ENCODE measurements at places on chromosomes 12 and 14.

DNA sequence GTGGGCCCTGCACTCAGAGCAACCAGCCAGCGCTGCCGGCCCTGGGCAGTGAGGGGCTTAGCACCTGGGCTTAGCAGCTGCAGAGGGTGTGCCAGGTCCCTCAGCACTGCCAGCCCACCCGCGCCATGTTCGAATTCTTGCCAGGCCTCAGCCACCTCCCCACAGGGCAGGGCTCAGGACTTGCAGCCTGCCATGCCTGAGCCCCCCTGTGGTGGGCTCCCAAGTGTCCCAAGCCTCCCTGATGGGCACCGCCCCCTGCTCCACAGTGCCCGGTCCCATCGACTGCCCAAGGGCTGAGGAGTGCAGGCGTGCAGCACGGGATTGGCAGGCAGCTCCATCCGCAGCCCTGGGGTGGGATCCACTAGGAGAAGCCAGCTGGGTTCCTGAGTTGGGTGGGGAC lies 98.0 kb upstream of the NID2 start:
- no peak for DNase-seq

DNA sequence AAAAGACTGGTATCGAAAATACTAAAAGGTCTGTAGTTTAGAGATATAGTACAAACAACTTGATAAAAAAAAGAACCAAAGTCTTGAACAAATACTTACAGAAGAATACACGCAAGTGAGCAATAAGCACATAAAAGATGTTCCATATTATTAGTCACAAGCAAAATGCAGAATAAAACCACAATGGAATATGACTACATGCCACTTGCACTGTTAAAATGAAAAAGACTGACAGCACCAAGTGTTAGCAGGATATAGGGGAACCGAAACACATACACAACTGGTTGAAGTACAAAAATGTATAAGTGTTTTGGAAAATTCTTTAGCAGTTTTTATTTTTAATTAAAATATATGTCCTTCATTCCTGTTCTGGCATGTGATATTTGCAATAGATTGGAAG lies 3.6 kb downstream of the CLEC2A start:
- DNase-seq, result no peak

- no peak for DNase-seq
Observed at GRCh38 chr12:65816086-65816485, 8.2 kb upstream of the HMGA2 start.

GRCh38 chr12:81229759-81230158 lies 151.9 kb downstream of the ACSS3 start:
- no peak for DNase-seq

- no peak for DNase-seq
Observed at GRCh38 chr12:79128956-79129355, 264.4 kb downstream of the SYT1 start.

DNA sequence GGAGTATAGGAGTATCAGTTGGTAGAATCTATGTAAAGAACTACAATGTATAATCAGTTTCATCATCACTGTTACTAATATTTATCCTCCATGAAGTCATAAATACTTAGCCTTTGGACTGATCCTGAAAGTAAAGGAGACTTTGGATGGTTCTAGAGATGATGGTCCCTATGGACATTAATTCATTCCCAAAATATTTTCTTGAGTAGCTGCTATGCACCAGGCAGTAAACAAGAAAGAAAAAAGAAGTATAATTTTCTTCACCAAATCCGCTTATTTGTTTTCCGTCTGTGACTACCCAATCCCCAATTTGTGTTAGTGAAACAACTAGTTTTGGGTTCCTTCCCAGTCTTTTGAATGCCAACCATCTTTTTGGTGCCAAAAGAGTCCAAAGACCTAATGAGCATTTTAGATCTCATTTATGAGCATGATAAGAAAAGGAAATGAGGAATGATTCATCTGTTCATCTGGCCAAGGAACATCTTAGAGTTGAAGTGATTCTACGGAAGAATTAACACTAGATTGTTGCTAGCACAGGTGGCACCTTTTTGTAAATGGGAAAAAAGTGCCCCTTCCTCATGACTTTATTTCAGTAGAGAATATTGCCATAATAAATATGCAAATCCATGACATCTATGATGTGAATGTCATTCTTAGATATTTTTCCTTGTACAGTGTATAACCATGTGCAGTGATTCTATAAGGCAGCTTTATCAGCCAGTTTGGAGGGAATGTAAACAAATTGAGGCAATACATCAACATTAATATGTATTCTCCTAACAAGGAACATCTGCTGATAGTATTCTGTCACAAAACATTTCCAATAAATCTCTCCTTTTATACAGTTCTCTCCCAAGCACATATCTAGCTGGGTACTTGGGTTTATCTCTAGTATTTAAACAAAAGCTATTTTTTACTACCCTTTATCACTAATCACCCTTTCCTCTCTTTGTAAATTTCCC lies 85.1 kb upstream of the CCDC91 start:
- DNase-seq, result peak; percentile 54

DNA sequence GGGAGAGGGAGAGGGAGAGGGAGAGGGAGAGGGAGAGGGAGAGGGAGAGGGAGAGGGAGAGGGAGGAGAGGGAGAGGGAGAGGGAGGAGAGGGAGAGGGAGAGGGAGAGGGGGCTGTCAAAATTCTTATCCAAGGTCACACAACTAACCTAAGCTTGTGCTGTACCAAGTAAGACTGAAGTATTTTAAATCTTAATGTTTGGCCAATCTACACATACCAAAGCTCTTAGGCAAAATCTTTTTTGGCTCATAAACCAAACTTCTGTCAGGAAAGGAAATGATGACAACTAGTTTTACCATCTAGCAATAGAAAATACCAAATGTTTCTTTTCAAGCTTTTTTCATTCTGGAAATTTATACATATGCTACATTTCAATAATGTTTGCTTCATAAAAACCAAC lies 33.8 kb downstream of the CCDC38 start:
- DNase-seq, result peak; percentile 81

- DNase-seq, result no peak
Observed at GRCh38 chr12:111850526-111850925, 8.5 kb downstream of the MAPKAPK5 start.

- no peak for DNase-seq
Observed at GRCh38 chr12:43579206-43579605, 27.2 kb upstream of the ADAMTS20 start.

DNA sequence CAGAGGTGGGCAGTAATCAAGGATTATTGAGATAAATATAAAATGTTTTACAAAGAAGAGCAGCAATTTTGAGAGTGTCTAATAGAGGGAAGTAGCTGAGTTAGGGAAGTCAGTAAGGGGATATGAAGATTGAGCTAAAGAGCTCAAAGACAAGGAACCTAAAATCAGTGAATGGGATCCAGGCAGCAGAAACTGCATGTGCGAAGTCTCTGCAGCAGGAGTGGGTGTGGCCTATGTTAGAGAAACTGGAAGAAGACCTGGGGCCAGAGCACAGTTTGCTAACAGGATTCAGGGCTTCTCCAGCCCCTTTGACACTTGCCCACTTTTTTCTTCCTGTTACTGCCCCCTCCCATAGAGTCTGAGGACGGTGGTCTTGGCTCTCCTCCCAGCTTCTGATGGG lies 36.3 kb upstream of the PLXNC1 start:
- no peak for DNase-seq

DNA sequence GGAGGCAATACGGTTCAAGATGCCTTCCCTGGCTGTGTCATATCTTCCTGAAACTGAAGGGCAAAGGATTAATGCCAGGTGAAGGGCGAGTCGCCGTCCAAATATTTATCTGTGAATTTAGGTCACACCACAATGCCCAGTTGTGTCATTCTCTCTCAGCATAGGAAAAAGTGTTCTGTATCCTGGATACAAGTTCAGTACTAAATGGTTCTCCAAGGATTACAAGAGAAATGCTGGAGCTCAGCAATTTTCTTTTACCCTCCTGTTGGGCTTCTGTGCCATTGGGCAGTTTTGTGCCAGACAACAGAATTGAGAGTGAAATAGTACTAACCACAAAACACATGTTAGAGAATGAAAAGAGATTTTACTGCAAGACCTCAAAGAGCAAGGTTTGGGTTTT lies 493.9 kb downstream of the EGLN3 start:
- no peak for DNase-seq

- no peak for DNase-seq
Observed at GRCh38 chr12:3032770-3033538, 44.2 kb upstream of the TSPAN9 start.

- DNase-seq, result no peak
Observed at GRCh38 chr12:109131154-109132050, 15.0 kb downstream of the ACACB start.

DNA sequence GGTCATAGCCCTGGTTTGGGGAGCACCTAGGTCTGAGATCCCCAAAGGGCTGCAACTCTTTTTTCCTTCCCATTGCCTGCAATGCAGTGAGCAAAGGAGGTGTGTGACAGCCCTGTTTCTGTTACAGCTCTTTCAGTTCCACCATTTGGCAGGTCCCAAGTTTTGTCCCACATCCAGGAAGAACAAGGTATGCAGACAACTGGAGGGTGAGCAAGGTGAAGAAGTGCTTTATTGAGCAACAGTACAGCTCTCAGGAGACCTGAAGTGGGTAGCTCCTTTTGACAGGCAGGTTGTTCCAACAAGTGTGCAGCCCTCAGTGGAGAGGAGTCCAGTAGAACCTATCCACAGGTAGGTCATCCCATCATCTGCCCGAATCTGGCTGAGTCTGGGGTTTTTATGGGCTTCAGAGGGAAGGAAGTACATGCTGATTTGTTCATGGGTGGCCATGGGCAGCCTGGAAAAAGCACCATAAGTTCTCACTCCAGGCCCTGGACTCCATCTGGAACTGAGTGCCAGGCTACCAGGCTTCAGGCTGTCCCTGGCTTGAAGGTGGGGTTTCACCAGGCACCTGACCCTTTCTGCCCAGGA lies 62.8 kb upstream of the NAV3 start:
- DNase-seq, result no peak

- peak; percentile 34 for DNase-seq
Observed at GRCh38 chr12:90953956-90954421, 987 bp downstream of the CCER1 start.

GRCh38 chr12:105622846-105623736 lies 292.6 kb downstream of the C12orf75 start:
- no peak for DNase-seq

GRCh38 chr12:40137252-40137651 lies 31.4 kb upstream of the SLC2A13 start:
- DNase-seq, result peak; percentile 59

GRCh38 chr14:57493467-57494181 lies at the start of gene CCDC198:
TSS of gene CCDC198 (minus strand) at chr14:57493857. CDS start at chr14:57493715, 142 bp downstream.
- no peak for DNase-seq

- DNase-seq, result no peak
Observed at GRCh38 chr12:13986031-13986430, 4.6 kb upstream of the GRIN2B start.

DNA sequence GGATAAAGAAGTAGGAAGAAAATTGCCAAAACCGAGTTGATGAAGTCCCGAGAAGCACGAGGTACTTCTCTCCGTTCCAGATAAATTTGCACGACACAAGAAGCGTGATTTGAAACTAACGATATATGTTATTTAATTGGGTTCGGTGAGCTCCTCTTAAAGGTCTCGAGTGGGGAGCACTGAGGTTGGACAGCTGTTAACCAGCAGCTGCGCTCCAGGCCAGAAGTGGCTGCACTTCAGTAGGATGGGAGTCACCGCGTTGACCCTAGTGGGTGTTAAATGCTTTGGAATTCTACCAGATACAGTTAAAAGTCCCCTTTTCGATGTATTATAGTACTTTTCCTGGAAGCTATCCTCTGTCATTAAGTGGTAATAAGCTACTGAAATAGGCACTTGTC lies 953 bp upstream of the DCAF5 start:
- peak; percentile 42 for DNase-seq

DNA sequence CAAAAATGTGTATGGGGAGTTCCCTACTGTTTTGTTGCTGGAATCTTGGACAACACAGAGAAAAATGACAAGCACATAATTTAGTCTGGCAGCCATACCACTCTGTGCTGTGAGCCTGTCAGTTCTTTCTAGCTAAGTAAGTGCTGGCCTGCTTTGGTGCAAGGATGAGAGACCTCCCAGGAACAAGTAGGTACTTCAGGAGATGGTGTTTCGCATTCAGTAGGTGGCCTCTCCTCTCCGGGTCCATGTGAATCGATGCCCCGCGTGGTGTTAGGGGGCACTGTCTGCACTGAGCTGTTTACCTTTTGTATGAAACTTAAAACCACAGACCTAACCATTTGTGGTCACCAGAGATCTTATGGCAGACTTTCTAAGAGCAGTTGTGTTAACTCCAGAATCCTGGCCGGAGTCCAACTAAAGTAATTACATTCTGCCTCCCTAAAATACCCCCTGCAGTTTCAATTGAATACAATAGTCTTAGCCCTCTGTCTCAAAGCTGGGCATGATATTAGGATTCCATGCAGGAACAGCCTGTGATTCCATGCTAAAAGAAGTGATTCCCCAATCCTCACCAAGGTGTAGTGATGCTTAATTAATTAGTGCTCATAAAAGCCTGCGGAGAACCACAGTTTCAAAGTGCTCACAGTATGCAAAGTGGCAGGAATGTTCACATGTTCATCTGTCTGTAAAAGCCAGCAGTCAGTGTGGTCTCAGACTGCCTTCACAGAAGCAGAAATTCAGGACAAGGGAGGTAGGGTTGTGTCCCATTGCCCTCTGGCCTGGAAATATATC lies 64.2 kb downstream of the LLPH start:
- peak; percentile 48 for DNase-seq

DNA sequence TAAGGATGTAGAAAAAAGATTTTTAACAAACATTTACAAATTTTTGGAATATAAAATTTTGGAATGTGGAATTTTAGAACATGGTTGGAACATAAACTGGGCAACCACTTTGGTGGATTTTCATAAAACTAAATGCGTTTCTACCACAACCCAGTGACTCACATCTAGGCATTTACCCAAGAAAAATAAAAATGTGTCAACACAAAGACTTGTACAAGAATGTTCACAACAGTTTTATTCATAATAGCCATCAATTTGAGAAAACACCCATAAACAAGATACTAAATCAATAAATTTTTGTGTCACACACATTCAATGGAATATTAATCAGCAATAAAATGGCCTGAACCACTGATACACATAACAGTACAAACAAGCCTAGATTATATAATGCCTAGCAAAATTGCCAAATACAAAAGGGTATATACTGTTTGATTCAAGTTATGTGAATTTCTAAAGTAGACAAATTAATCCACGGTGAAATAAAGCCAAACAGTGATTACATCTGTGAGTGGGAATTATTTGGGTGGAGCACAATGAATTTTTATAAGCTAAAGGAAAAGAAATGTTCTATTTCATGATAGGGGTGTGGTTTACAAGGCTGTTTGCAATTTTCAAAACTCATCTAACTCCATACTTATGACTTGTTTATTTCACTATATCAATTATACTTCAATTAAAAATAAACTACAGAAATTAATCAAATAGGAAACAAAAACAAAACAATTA lies 415.2 kb upstream of the OR4E1 start:
- peak; percentile 46 for DNase-seq

- DNase-seq, result no peak
Observed at GRCh38 chr14:94754391-94754942, 15.4 kb downstream of the GSC start.
